H4 (cell line): ENCODE measurements at places on chromosomes 13 and 19. TPM values are rescaled to one million over a fixed set of nuclear protein-coding genes. Genes with fewer than 3 reads are reported as not detected.

GRCh38 chr13:31468114-31468902, 268.5 kb downstream of the B3GLCT start:
- DNase-seq, result no peak

Gene METTL21C
- total RNA-seq, result not detected in 2 replicates

DNA sequence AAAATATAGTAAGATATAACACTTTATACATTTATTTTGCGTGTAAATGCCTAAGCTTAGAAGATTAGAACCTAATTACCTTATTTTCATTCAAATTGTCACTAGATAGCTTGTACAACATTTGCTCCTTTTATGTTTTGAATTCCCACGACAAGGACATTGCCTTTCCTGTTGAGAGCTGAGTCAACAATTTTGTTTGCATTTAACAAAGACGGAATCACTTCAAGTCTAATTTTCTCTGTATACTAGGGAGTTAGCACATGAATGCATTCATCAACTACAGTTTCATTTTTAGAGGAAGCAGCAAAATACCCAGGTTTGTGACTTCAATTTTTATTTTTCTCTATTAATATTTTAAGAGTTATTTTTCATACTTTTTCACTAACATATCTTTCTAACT, 48.7 kb upstream of the PCCA start:
- DNase-seq, result no peak

- DNase-seq, result no peak
Observed at GRCh38 chr19:5828661-5829566, 10.6 kb downstream of the FUT6 start.

Gene ACER1
- total RNA-seq, result not detected in 2 replicates

DNA sequence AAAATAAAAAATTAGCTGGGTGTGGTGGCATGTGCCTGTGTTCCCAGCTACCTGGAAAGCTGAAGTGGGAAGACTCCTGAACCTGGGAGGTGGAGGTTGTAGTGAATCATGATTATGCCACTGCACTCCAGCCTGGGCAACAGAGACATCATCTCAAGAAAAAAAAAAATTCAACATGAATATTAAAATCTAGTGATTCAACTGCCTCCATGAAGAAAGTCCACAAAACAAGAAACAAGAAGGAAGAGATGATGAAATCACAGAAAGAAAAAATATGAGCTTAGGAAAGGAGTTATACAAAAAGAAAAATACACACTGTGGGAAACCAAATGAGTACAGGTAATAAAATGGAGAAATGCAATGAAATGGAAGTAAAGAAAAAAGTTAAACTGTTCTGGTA, 99.6 kb upstream of the SIAH3 start:
- DNase-seq, result no peak

Gene SERPINE3
- total RNA-seq, result not detected in 2 replicates

- DNase-seq, result no peak
Observed at GRCh38 chr13:111017755-111018459, 97.2 kb upstream of the ARHGEF7 start.
